ENCODE measurements at places on chromosomes 5 and 9.

DNA sequence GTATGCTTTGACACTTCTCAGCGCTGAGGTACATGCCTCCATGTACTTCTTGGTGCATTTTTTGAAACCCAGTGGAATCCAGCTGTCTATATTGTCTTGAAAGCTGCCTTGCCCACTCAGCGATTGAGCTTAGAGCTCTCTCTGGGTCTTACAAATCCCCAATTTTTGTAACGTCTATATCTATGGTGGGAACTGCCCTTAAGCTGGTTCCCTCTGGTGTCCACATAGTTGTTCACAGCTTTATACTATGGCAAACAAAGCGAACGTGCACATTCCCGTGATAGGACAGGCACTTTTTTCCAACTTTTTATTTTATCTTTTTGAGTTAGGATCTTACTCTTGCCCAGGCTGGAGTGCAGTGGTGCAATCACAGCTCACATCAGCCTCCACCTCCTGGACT is 20.9 kb downstream of the CDHR2 start:
- DNase-seq: no peak

- DNase-seq: no peak
Observed at GRCh38 chr9:133169102-133169501, 5.4 kb upstream of the GBGT1 start.

- no peak for DNase-seq
Observed at GRCh38 chr5:179455320-179455719, 95.0 kb upstream of the RUFY1 start.

GRCh38 chr5:56155992-56156584 is 77.0 kb downstream of the ANKRD55 start:
- DNase-seq: no peak

GRCh38 chr9:20623748-20624124 is 1.4 kb upstream of the MLLT3 start:
- no peak for DNase-seq

- DNase-seq: no peak
Observed at GRCh38 chr9:126842220-126842842, 18.1 kb upstream of the ZBTB34 start.

DNA sequence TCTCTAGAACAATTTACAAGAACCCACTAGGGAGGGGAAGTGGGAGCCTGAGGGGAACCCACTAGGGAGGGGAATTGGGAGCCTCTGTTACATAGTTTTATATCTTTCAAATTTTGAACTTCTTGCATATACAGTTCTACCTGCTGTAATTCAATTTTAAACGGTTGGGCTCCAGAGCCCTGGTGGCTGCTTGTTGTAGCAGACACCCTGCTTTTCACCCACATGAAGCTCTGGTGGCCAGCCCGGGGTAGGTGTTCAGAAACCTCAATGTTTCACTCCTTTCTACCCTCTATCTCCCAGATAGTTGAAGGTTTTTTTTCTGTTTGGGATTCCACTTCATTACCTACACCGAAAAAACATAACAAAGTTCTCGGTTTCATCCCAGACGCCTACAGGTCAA is 124.4 kb downstream of the TMEM174 start:
- no peak for DNase-seq

DNA sequence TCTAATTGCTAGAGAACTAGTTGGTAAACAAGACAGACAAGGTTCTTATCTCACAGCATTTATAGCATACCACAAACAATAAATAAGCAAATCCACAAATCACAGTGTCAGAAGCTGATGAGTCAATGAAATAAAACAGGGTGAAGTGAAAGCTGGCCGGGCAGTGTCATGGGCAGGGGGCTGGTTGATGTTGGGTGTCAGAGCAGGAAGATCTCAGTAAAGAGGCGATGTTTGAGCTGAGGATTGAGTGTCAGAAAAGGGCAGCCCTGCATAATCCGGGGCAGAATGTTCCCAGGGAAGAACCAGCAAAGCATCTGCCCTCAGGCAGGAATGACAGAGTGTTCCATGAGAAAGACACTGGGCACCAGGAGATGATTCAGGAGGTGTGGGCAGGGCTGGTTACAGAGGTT is 183.4 kb downstream of the GOLPH3 start:
- DNase-seq: no peak

DNA sequence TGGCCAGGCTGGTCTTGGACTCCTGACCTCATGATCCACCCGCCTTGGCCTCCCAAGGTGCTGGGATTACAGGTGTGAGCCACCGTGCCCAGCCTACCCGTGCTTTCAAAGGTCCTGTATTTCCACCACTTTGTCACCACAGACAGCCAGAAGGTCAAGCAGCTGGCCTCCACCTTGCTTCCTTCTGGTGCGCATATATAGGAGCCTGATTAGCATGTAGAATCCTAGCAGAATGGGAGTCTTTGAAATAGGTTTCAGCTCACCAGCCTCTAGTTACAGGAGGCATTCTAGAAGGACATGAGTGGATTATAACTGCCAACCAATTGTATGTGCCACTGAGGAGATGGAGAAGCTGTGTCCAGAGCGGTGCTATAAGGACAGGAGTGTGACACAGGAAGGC is 18.9 kb downstream of the POLR1E start:
- no peak for DNase-seq

- DNase-seq: no peak
Observed at GRCh38 chr5:107242411-107243219, 428.1 kb downstream of the EFNA5 start.

GRCh38 chr9:127923771-127924170 is 6.8 kb downstream of the PIP5KL1 start:
- DNase-seq: no peak

DNA sequence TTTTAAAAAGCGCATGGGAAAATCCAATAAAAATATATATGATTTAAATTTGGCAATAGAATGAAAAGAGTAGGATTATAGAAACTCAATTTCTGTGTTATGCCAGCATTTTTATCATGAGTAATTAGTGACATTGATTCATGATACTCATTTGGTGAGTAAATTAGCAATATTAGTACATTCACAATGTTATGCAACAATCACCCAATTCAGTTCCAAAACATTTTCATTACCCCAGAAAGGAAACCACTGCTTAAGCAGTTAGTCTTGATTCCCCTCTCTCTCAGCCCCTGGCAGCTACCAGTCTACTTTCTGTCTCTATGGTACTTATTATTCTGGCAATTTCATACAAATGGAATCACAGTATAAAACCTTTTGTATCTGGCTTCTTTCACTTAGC is 27.0 kb downstream of the OSMR start:
- no peak for DNase-seq

GRCh38 chr5:172541773-172542136 is 87.4 kb upstream of the SH3PXD2B start:
- DNase-seq: no peak

GRCh38 chr5:88825584-88826315 is 57.2 kb downstream of the MEF2C start:
- DNase-seq: no peak

GRCh38 chr5:152151113-152151512 is 226.5 kb upstream of the GLRA1 start:
- DNase-seq: no peak

DNA sequence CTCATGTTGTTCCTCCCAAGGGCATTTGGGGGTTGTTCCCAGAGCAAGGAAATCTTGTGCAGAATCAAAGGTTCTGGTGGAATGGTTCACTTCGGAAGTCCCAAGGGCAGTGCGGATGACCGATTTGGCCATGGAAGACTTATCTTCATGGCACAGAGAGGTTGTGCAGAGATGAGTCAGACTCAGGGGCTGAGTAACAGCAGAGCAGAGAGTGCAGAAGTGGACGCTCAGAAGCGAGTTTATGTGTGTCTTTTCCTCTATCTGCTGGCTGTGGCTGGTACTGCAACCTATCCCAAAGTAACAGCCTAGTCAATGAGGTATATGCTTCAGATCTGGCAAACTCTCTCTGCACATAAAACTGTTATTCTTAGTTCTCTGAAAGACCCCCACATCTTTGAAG is 118.1 kb downstream of the DPYSL3 start:
- peak; percentile 38 for DNase-seq

- DNase-seq: no peak
Observed at GRCh38 chr5:89313044-89313443, 430.1 kb upstream of the MEF2C start.

DNA sequence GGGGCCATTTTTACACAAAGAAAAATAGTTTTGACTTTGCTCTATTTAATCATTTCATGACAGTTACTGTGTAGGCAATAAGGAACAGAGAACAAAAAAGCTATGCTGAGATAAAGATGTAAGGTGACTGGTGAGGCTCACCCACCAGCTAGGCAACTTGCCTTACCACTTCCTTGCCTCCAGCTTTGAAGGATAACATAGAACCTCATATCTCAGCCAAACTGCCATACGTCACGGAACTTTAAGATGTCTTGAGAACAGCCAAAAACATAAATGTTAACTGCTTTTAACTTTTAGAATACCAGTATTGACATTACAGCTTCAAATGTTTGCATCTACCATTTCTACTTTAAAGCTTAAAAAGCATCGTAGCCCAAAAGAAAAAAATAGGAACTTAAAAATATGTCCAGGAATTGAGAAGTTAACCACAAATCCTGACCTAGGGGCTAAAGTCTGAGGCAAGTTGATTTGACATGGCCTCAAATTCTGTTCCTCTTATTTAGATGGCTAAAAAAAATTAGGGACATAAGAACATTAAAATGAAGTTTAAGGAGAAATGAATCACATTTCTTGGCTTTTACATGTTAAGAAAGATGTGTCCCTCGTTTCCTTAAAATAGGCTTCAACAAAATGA is 7.7 kb upstream of the GCNT4 start:
- DNase-seq: no peak

DNA sequence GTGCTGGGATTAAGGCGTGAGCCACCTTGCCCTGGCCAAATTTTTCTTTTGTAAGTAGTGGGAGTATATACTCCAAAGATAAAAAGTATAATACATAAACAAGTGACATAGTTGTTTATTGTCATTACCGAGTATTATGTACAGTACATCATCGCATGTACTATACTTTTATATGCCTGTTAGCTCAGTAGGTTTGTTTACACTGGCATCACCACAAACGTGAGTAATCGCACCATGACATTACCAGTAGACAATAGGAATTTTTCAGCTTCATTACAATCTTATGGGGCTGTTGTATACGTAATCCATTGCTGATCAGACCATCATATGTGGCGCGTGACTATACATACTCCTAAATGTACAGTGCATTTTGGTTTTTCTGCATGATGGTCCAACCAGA is 9.8 kb downstream of the SECISBP2 start:
- no peak for DNase-seq

Measured in WTC11 (cell line).